ENCODE measurements at places on chromosomes 2 and 18. TPM values are rescaled to one million over a fixed set of nuclear protein-coding genes. Genes with fewer than 3 reads are reported as not detected.

- H3K36me3 ChIP-seq, result no peaks in the 10 kb centered on the region
- no peak overlapping the region for H3K27ac ChIP-seq
- no peak for DNase-seq
- no peaks in the 10 kb centered on the region for H3K4me1 ChIP-seq
- no peak overlapping the region for H3K4me3 ChIP-seq
Measured at GRCh38 chr2:26887151-26887550, 39.2 kb downstream of the DPYSL5 start.

DNA sequence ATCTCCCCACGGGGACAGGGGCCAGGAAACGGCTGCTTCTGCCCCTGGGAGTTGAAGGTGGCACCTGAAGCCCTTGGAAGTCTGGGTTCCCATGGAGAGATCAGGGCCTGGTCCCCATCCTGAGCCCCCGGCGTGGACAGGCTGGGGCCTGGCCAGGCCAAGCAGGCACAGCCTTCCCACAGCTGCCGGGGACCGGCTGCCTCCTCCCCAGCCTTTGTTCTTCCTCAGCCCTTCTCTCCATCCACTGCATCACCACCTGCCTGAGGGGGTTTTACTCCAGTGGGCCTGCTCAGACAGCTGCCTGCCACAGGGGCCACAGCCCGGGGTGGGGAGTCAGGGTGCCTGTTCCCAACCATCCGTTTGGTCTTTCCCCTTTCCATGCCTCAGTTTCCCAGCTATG, 187.7 kb downstream of the INHBB start:
- no peaks in the 10 kb centered on the region for H3K27me3 ChIP-seq
- no peak overlapping the region for H3K4me3 ChIP-seq
- H3K36me3 ChIP-seq, result no peaks in the 10 kb centered on the region
- no peaks in the 10 kb centered on the region for H3K4me1 ChIP-seq

DNA sequence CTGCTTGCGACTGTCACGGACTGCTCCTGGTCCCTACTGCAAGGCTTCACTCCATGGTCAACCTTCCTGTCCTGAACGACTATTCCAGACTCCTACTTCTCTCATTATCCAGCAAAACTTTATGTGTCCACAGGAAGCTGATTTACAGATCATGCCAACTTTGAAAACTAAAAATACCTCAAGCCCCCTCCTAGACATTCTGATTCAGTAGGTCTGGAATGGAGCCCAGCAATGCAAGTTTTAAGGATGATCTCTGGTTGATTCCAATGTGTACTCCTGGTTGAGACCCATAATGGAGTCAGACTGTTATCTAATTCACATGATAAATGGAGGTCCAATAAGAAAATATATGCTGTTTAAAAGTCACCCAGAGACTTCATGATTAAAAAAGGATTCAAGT, 13.1 kb upstream of the LRATD1 start:
- H3K4me3 ChIP-seq, result no peak overlapping the region
- no peaks in the 10 kb centered on the region for H3K36me3 ChIP-seq
- H3K27ac ChIP-seq, result no peak overlapping the region
- H3K4me1 ChIP-seq, result no peaks in the 10 kb centered on the region

GRCh38 chr2:136154384-136154783, 36.4 kb upstream of the CXCR4 start:
- no peaks in the 10 kb centered on the region for H3K27me3 ChIP-seq
- DNase-seq, result no peak
- no peak overlapping the region for H3K4me3 ChIP-seq
- no peaks in the 10 kb centered on the region for H3K4me1 ChIP-seq
- no peaks in the 10 kb centered on the region for H3K36me3 ChIP-seq

The SEPTIN2 gene
- total RNA-seq, result 394 TPM

The CYP27C1 gene
- total RNA-seq, result 0.42 TPM

The MDH1B gene
- total RNA-seq, result 0.93 TPM

The PAX8 gene
- total RNA-seq, result 0.45 TPM

Measured in aorta (tissue), 5 donors.